Stimulated activated CD4-positive, alpha-beta T cell treated with anti-CD3 and anti-CD28 coated beads, TNF-alpha, amount 100 ng/mL, for 24 hours (primary cell): ENCODE measurements at places on chromosomes 6 and 20.

DNA sequence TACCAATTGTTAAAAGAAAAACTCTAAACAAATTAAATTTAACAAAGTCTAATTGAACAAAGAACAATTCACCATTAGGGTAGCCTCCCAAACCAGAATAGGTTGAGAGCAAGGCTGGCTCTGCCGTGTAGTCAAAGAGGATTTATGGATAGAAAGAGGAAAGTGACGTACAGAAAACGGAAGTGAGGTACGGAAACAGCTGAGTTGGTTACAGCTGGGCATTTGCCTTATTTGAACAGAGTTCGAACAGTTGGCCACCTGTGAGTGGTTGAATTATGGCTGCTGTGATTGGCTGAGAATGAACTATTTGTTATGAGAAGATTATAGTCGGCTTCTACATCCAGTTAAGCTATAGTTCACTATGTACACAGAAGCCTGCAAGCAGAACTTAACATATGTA, 18.5 kb upstream of the ISM1 start:
- DNase-seq: no peak

- no peak for DNase-seq
Observed at GRCh38 chr6:3377536-3378397, 79.1 kb downstream of the SLC22A23 start.

GRCh38 chr6:108559884-108560462, 744 bp upstream of the FOXO3 start:
- peak; percentile 15 for DNase-seq

DNA sequence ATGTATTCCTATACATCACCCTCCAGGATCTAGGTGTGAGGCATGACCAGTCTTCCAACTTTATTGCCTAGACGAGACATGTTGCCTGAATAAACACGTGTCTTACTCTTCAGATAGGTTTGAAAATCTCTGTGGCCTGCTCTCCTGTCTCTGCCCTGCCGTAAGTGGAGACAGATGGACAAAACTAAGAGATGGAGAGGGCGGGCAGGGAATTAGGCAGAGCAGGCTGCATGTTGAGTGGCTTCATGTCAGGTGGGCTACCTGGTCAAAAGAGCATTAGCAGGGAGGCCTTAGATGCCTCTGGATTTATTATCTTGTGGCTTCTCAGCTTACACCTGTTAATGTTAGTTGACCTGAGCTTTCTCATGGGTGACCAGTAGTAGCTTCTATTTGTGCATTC, 59.0 kb upstream of the TULP4 start:
- DNase-seq: no peak
